ENCODE measurements at places on chromosomes 2 and 18. TPM values are rescaled to one million over a fixed set of nuclear protein-coding genes. Genes with fewer than 3 reads are reported as not detected.
A peak's percentile ranks its signal among the peaks of the same experiment; 100 is the strongest.

The ZAP70 gene
- 0.09 TPM for polyA plus RNA-seq

DNA sequence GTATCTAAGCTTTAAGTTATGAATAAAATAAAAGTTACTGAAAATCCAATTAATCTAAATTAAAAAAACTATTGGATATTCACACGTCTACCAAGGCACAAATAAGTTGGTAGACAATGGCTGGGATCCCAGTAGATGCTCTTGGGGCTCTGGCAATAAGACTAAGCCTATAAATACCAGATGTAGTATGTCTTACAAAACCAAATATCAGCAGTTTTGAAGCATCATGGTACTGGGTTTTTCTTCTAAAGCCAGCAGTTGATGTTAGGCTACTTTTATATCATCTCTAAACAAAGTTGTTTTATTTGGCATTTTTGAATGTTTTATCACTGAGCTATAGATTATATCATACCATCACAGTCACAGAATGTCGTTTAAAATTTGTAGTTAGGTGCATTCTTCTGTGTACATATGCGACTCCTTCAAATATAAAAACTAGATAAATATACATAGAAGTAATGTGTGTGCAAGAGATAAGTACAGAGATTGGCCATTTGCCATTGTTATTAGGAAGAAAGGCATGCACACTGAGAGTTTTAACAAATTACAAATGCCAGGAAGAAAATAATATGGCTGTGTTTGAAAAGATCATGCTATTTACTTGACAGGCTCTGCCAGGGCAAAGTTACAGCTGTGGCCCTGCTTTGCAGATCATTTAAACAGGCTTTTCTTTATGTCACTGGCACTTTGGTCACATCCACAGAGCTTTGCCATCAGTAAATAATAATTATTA, 21.6 kb upstream of the TMEM17 start:
- peaks cover 3% of the 10 kb centered on the region for H3K4me1 ChIP-seq
- H3K27ac ChIP-seq = no peak overlapping the region
- H3K36me3 ChIP-seq = no peaks in the 10 kb centered on the region
- no peak for DNase-seq
- no peaks in the 10 kb centered on the region for H3K27me3 ChIP-seq

The CD302 gene
- polyA plus RNA-seq = 3.0 TPM

GRCh38 chr18:44229693-44230108, 451.0 kb upstream of the SETBP1 start:
- no peaks in the 10 kb centered on the region for H3K4me1 ChIP-seq
- no peak overlapping the region for H3K27ac ChIP-seq
- H3K27me3 ChIP-seq = no peaks in the 10 kb centered on the region
- peak; percentile 1 for DNase-seq
- H3K36me3 ChIP-seq = no peaks in the 10 kb centered on the region
- H3K4me3 ChIP-seq = no peak overlapping the region

The CROCC2 gene
- polyA plus RNA-seq = not detected

- DNase-seq = no peak
- H3K27ac ChIP-seq = no peak overlapping the region
- peaks cover 51% of the 10 kb centered on the region for H3K36me3 ChIP-seq
- no peaks in the 10 kb centered on the region for H3K27me3 ChIP-seq
These were observed 68.1 kb downstream of the ANTXR1 start for GRCh38 chr2:69081001-69081580.

The LGALSL gene
- polyA plus RNA-seq = 0.86 TPM

DNA sequence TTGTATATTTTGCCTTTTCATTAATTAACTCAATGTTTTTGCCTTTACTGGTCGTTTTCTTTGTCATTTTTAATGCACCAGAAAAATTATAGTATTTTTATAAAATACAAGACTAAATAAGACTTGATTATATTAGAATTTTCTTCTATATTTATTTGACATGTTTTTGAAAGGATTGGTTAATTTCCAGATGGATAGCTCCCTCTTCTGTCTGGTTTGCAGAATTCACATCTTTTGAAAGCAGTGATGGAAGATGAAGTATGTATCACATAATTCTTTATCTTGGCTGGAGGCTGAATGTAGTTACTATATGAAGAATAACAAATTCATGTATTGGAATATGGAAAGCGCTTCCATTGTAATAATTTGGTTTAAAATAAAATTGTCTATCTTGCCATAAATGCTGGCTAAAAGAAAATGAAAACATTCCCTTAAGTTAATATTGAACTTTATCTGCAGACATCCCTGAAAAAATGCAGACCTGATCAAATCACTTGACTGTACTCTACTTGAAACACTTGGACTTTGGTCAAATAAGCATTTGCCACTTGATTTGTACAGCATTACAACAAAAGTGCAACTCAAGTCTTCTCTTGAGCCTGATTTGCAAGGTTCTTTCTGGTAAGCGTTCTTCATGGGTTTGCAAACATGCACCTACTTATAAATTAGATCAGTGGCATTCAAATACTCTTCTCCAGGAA, 86.3 kb upstream of the EFEMP1 start:
- no peaks in the 10 kb centered on the region for H3K27me3 ChIP-seq
- no peak overlapping the region for H3K27ac ChIP-seq
- DNase-seq = peak; percentile 70
- H3K4me1 ChIP-seq = peaks cover 3% of the 10 kb centered on the region

GRCh38 chr2:121231385-121232000, 53.5 kb downstream of the TFCP2L1 start:
- no peaks in the 10 kb centered on the region for H3K36me3 ChIP-seq
- no peak for DNase-seq
- peaks cover 40% of the 10 kb centered on the region for H3K27me3 ChIP-seq
- no peak overlapping the region for H3K4me3 ChIP-seq
- no peak overlapping the region for H3K27ac ChIP-seq

DNA sequence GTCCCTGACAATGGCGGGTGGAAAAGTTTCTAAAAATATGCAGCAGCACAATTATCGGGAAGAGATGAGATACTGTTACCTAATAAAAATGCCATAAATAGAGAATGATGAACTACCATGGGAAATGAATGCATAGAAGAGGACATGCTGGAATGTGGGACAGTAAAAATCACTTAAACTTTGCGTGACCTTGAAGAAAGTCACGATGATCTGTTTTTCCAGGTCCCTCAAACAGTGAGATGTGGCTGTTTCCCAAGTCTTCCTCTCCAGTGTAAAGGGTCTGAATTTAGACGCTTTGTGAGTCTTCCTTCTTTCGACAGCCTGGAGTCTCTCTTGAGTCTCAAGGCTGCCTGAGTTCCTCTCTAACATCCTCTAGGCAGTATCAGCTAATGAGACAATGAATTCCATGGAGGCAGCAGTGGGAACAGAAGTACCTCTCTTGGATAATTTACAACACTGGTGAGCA, 1.4 kb downstream of the CLUL1 start:
- no peak overlapping the region for H3K4me3 ChIP-seq
- no peak overlapping the region for H3K27ac ChIP-seq
- no peaks in the 10 kb centered on the region for H3K36me3 ChIP-seq
- H3K4me1 ChIP-seq = no peaks in the 10 kb centered on the region
- peaks cover 25% of the 10 kb centered on the region for H3K27me3 ChIP-seq

- no peaks in the 10 kb centered on the region for H3K4me1 ChIP-seq
- no peak for DNase-seq
- H3K36me3 ChIP-seq = peaks cover 59% of the 10 kb centered on the region
- H3K4me3 ChIP-seq = no peak overlapping the region
- H3K27me3 ChIP-seq = no peaks in the 10 kb centered on the region
These were observed 116.7 kb downstream of the TNS1 start for GRCh38 chr2:217886091-217886490.

DNA sequence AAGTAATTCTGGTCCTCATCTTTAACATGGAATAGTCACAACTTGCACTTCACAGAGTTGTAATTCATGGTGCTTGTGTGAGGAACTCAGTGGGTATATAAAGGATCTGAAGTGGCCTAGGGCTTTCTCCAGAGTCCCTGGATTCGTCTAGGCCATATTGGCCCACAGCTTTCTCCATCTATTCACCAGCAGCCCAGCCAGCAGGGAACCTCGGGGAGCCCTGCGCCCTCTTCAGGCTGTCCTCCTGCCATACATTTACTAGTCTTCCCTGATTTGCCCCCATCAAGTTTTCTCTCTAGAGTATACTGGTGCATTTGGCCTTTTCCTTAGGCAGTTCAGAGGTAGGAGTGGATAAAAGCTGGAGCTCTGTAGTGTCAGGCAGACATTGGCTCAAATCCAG, 278.3 kb downstream of the MYCN start:
- no peak overlapping the region for H3K27ac ChIP-seq
- DNase-seq = no peak
- H3K27me3 ChIP-seq = no peaks in the 10 kb centered on the region
- no peaks in the 10 kb centered on the region for H3K36me3 ChIP-seq
- no peaks in the 10 kb centered on the region for H3K4me1 ChIP-seq

The EPB41L3 gene
- 39.9 TPM for polyA plus RNA-seq

The NCKAP5 gene
- polyA plus RNA-seq = 2.7 TPM

The ANKRD29 gene
- 0.07 TPM for polyA plus RNA-seq

The SPDYA gene
- polyA plus RNA-seq = not detected

DNA sequence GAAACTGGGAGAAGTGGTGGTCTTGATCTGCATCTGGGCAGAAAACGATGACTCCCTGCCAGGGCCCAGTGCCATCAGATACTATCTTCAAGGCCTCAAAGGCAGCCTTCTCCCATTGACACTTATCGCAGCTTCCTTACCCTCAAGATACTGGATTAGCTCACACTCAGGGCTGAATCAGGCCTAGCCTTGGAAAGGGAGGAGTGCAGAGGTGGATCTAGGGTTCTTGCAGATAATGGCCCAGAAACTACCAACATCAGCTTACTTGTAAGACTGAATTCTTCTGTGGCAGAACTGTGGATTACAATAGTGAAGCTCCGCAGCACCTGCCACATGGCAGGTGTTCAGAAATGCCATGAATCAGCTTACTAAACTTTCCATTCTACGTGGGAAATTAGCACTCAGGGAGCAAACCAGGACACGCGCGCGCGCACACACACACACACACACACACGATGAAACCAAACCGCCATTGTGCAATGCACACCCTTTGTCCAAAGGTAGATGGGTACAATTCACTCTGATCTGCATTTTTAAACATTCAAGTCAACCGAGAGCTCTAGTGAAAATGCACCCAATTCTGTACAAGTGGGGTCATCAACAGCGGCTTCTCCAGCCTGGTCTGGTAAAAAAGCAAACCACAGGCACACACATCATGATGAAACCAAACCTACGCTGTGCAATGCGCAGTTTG, 26.3 kb upstream of the TMEM182 start:
- peak overlapping the region; percentile 81 for H3K4me3 ChIP-seq
- H3K36me3 ChIP-seq = peaks cover 2% of the 10 kb centered on the region
- H3K27me3 ChIP-seq = no peaks in the 10 kb centered on the region
- no peak overlapping the region for H3K27ac ChIP-seq

GRCh38 chr18:31097666-31098065, 4.6 kb downstream of the DSC2 start:
- no peak overlapping the region for H3K4me3 ChIP-seq
- no peaks in the 10 kb centered on the region for H3K4me1 ChIP-seq
- no peak for DNase-seq
- no peaks in the 10 kb centered on the region for H3K36me3 ChIP-seq
- H3K27ac ChIP-seq = no peak overlapping the region
- peaks cover 13% of the 10 kb centered on the region for H3K27me3 ChIP-seq

DNA sequence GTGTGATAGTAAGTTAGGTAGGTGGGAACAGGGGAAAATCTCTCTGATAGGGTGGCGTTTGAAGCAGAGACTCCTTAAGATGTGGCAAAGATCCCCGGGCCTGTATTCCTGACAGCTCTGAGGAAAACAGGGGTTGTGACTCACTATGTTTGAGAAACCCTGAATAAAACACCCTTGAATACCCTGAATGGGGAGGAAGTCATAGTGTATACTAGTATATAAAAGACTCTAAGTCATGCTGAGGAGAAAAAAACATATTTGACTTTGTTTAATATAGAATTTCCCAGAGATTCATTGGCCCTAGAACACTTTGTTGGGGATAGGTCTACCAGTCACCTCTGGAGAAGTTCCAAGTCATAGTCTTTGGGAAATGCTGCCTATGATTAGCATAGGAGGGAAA, 590.9 kb downstream of the IRS1 start:
- no peaks in the 10 kb centered on the region for H3K27me3 ChIP-seq
- DNase-seq = peak; percentile 68
- H3K4me1 ChIP-seq = peaks cover 11% of the 10 kb centered on the region
- no peak overlapping the region for H3K4me3 ChIP-seq
- H3K27ac ChIP-seq = no peak overlapping the region
- no peaks in the 10 kb centered on the region for H3K36me3 ChIP-seq

GRCh38 chr2:44769349-44770011, 172.0 kb upstream of the SIX3 start:
- DNase-seq = no peak
- no peak overlapping the region for H3K27ac ChIP-seq
- no peak overlapping the region for H3K4me3 ChIP-seq
- peaks cover 27% of the 10 kb centered on the region for H3K27me3 ChIP-seq

- H3K27ac ChIP-seq = no peak overlapping the region
- no peak for DNase-seq
- no peaks in the 10 kb centered on the region for H3K4me1 ChIP-seq
- H3K36me3 ChIP-seq = no peaks in the 10 kb centered on the region
- no peaks in the 10 kb centered on the region for H3K27me3 ChIP-seq
These were observed 564.3 kb downstream of the CMPK2 start for GRCh38 chr2:6301426-6301825.

The TUBA3D gene
- not detected for polyA plus RNA-seq

DNA sequence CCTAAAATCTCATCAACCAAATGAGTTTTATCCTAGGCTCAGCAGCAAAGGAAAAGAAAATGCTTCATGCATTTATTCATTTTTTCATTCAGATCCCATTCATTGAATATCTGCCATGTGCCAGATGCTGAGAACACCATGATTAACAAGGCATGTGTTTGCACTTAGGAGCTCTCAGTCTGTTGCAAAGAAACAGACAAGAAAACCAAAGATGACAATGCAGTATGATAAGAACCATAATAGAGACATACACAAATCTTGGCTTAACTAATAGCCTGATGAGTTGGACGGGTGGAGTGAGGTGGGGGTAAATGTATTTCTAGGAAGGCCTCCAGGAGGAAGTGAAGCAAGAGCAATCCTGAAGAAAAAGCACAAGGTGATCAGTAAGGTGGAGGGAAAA, 177.8 kb upstream of the SCN7A start:
- H3K27ac ChIP-seq = no peak overlapping the region
- H3K4me1 ChIP-seq = no peaks in the 10 kb centered on the region
